ENCODE measurements at places on chromosomes 13 and 19.

- DNase-seq, result no peak
Measured at GRCh38 chr13:114057166-114058050, 75.0 kb downstream of the RASA3 start.

DNA sequence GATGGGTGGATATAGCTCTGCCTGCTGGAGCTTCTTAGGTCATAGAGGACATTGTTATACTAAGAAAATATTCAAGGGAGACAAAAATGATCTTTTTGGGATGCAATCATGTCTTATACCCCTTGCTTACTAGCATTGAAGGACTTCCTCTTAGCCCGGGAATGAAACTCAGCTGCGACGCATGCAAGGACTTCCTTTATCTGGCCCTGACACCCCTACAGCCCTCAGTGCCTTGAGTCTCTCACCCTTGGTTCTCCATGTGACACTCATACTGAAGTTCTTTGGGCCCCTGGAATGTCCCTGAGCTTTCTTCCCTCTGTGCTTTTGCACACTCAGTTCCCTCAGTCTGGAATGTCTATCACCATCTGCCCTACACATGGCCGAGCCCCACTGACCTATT is 72.5 kb upstream of the MTIF3 start:
- no peak for DNase-seq

- no peak for DNase-seq
Measured at GRCh38 chr13:30193279-30194234, 113.8 kb downstream of the KATNAL1 start.

DNA sequence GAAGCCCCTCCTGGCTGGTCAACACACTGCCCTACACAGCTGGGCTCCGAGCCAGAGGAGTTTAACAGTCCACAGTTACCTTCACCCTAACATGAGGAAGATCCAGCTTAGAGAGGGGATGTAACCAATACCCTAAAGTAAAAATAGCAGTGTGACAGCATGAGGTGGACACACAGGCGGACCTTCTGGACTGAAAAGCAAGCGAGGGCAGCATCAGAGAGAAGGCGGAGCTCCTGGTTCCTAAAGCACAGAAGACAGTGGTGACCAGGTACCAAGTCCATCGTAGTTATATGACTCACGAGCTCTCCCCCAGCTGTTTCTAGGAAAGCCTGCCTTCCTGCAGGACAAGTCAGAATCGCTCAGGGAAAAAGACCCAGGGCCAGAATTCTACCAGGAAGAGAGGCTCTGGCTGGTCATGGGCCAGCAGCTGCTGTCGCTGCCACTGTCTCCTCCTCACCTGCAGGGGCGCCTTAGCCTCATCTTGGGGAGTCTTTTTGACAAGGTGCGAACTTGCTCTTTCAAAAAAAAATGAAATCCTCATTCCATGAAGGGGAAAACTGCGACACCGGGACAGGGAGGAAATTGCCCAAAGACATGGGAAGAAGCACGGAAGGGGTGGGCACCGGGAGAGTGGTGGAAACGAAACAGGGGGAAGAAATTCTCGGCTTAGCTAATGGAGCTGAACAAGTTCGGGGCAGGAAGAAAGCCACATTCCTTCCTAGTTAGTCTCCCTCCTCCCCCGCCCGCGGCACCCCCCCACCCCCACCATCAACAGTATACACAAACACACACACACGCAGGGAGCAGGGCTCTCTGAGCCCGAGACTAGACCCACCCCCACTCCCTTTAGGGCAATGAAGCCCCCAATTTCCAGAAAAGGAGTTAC is 1.7 kb downstream of the ELL start:
- peak; percentile 57 for DNase-seq

DNA sequence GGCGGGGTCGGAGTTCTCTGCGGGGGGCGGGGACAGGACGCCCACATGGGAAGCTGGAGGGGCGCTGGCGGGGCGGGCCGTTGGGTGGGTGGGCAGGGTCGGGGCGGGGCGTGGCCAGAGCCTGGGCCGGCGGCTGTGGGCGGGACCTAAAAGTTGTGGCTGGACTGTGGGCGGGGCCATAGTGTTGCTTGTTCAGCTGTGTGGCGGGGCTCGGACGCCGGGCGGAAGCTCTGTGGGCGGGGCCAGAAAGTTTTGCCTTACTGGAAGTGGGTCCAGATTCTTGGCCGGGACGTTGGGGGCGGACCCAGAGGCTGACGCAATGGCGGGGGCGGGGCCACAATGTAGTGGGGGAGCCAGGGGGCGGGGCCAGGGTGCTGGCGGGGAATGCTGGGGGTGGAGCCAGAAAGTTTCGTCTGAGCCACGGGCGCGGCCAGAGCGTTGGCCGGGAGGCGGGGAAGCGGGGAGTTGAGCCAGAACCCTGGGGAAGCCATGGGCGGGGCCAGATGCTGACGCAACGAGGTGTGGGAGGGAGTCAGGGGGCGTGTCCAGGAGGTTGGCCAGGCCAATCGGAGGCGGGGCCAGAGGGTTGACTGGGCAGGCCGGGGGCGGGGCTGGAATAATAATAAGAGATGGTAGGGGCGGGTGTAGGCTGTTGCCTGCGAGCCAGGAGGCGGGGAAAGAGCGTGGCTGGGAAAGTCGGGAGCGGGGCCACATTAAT is 527 bp downstream of the CCDC9 start:
- peak; percentile 100 for DNase-seq

DNA sequence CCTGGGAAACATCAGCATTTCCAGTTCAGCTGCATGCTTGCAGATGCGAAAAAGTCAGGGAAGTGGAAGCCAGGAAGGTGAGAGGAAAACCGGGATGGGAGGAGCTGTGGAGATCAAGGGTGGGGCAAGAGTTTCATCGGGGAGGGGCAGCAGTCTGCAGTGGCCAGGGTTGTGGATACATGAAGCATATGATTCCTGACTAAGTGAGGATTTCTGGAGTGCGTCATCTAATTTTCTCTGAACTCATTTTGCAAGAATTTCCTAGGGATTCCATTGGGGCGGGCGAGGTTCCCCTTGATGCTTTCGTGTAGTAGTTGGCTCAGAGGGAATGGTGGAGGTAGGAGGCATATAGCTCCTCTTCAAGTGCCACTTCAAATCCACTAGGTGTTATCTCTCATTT is 344.1 kb upstream of the TMTC4 start:
- no peak for DNase-seq

GRCh38 chr13:44906713-44907112 is 82.6 kb downstream of the NUFIP1 start:
- no peak for DNase-seq

- no peak for DNase-seq
Measured at GRCh38 chr13:72651144-72651543, 76.3 kb downstream of the MZT1 start.

- no peak for DNase-seq
Measured at GRCh38 chr13:101529422-101529821, 76.9 kb downstream of the ITGBL1 start.

DNA sequence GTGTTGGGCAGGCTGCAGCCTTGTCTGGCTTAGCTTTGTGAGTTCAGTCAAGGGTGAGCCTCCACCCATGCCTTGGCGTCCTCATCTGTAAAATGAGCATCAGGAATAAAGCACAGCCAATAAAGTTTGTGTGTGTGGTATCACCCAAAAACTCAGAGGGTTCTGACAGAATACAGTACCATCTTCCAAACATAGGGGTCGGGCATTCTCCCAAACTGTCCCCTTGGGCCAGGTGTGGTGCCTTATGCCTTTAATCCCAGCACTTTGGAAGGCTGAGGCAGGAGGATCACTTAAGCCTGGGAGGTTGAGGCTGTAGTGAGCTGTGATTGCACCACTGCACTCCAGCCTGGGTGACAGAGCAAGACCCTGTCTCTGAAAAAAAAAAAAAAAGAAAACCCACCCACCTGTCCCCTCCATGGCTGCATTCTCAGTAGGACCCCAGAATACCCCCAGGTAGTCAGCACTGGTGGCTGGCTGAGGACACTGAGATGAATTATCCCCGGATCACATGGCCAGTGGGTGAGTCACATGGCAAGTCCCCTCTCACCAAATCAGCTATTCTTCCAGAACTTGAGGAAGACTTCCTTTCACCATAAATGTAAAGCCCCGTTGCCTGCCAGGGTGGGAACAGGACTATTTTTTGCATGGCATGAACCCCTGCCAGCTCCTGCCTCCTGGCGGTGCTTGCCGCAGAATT is 18.6 kb downstream of the POP4 start:
- no peak for DNase-seq

GRCh38 chr19:10682397-10683063 is 18.7 kb upstream of the QTRT1 start:
- DNase-seq, result no peak

DNA sequence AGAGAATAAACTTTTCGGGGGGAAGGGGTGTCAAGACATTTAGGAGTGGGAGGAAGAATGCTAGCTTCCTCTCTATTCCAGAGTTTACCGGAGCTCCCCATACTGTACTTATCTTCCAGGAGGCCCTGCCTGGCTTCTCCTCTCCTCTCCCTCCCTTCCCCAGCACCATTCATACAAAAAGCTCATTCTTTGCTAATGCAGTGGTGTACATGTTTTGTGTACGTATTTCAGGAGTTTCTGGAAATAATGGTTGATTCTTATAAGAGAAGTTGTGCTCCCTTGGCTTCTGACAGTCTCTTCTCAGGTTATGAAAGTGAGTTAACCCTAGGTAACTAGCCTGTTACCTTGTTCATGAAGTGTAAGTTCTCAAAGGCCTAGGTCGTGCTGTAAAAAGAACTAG is 7.1 kb downstream of the SAMD4B start:
- no peak for DNase-seq

- DNase-seq, result no peak
Measured at GRCh38 chr13:40986101-40986856, 32.8 kb downstream of the ELF1 start.

DNA sequence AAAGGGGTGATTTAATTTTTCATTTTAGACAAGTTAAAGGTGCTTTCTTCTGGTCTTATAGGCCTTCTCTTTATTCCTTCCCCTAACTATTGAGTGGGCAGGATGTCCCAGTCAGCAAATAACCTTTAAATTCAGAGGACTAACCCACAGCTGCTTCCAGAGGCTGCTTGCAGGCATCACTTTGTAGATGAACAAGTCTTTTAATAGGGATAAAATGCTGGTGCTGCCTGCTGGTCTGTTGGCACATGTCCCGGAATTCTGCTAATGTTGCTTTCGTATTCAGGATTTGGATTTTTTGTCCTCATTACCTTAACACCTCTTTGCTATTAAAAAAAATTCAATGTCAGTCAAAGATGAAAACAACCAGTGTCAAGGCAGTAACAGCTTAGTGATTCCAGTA is 132.7 kb upstream of the KL start:
- DNase-seq, result no peak

DNA sequence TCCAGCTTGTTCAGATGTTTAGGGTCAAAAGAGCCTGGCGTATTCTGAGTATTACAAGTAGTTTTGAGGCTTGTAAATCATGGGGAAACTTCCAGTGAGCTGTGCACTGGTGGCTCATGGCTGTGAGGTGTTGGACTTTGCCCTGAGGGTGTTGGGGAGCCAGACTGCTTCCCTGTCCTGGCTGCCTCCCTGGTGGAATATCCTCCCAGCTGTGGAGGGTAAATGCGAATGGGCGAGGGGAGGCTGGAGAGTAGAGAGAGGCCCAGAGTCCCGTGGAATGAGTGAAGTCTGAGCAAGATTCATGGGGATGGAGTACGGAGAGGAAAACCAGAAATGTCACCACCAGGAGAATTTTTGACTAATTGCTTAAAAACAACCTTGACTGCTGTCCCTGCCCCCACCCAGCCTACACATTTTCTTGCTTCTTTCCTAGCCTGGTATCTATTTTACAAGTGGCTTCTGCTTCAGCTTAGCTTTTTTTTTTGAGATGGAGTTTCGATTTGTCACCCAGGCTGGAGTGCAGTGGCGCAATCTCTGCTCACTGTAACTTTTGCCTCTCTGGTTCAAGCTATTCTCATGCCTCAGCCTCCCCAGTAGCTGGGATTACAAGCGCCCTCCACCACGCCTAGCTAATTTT is 3.7 kb downstream of the SNRPA start:
- DNase-seq, result no peak

- DNase-seq, result no peak
Measured at GRCh38 chr19:9721861-9722260, 46.7 kb downstream of the ZNF846 start.

DNA sequence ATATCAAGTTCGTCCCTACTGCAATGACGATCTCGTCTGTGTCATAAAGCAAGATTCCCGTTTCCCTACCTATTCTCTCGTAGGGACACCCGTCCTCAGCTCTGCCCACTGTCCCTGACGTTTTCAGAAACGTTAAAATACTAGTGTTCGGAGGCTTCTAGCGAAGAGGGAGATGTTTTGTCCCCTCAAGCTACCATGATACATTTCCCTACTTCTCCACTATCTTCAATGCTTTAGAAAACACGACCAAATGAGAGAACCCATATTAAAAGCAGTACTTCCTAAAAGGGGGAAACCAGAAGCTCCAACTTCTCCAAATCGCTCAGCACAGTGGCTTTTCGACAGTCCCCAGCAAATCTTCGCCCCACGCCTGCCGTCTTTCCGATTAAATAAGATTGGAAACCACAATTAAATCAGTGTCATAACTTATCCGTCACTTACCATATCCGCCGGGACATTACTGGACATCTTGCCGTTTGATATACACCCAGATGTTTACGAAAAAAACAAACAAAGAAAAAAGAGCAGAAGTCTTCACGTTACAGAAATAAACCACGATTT is 1.3 kb downstream of the UBL3 start:
- DNase-seq, result peak; percentile 47

DNA sequence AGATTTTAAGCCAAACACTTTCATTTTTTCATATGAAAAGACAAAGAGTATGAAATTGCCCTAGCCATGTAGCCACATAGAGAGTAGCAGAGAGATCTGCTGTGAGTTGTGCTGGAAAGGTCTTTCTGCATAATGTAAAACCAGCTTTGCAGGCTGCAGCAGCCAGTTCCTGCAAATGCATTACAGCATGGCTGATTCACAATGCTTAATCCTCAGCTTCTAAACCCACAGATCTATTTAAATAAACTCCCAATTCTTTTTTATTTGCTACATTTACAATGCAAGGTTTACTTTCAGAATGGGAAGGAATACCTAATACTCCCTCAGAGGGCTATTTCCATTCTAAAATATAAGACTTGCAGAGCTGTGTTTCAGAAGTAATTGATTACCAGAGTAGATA is 185.6 kb upstream of the STARD13 start:
- no peak for DNase-seq

DNA sequence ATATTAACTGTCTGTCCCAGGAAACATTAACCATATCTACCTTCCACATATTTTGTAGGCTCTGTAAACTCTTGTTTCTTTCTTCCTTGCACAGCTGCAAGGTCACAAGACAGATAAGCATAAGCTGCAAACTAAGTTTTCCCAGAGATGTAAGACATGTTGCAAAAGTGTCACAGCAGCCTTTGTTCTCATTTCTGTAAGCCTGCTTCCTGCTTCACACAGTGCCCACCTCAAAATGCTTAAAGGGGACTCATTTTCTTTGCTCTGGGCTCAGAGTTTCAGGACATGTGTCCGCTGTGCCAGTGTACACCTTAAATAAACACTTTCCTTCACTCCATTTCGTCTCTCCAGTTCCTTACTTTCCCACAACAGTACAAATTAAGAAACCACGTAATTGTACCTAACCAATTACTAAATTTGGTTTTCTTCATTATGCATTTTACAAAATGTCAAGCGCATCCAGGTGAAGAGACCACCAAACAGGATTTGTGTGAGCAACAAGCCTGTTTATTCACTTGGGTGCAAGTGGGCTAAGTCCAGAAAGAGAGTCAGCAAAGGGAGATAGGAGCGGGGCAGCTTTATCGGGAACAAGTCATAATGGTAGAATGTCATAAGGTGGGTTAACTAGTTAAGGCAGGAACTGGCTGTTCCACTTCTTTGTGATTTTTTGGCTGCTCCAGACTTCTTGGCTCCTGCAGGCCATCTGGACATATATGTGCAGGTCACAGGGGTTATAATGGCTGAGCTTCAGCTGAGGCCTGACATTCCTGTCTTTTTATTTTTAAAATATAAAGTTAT is 12.7 kb upstream of the ZNF431 start:
- no peak for DNase-seq
